Hypothalamus (tissue), 51 donors: ENCODE measurements at places on chromosomes 1 and 21.
A peak's percentile ranks its signal among the peaks of the same experiment; 100 is the strongest.

- no peak for DNase-seq
These were observed 5.5 kb downstream of the AGTRAP start for GRCh38 chr1:11741482-11741881.

DNA sequence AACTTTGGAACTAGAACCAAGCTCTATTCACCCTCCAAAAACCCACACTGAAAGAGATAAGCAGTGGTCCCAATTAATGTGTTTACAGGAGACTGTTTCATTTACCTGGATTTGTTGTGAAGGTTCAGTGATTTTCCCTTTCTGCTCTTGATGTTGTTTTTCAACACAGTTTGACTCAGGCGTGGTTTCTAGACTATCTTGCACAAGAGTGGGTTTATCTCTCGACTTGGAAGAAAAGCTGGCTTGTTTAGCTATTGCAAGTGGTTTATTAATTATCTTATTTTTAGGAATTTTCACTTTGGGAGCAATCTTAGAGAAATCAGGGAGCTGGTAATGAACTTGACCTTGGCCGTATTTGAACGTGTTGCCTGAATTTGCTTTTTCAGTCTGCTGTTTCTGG lies 5.3 kb downstream of the AKNAD1 start:
- no peak for DNase-seq

DNA sequence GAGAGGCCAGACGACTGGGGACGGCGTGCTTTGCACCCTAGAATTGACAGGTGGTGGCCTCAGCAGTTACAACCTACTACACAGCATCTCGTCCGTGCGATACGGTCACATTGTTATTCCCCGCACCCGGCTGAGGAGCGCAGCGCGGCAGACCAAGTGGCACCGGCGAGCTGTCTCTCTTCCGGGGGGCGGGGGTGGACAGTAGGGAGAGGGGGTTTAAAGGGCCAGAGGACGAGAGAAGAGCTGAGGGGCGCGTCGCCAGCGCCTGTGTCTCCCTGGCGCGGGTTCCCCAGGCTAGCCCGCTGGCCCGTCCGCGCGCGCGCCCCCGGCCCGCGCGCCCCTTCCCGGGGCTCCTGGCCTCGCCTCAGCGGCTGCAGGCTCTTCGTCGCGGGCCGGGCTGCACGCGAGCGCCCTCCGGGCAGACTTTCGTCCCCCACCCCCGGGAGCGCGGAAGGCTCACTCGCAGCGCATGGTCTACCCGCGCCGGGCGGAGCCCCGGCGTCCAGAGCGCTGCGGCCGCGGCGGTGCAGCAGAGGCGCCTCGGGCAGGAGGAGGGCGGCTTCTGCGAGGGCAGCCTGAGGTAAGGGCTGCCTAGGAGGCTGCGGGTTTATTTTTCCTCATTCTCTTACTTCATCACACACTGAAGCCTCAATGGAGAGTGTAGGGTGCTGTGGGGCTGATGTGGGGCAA lies at the start of gene PDE4B:
PDE4B (plus strand) TSS at position 227 of the 690 bp plus-strand sequence.
- no peak for DNase-seq

DNA sequence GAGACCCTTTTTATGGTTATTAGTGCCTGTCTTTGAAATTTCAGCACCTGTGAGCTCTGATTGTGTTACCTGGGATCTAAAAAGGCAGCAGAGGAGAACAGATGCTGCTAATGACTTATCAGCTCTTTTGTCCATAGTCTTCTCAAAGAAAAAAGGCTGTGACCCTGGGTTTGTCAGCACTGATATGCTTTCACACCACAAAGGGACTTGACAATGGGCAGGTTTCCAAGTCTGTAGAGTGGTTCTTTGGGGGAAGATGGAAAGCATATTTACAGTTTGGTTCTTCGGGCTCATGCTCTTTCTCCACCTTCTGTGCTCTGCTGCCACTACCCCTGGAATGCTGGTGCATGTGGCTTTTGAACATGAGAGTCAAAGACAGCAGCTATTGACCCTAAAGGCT lies 32.0 kb downstream of the DNAJC6 start:
- no peak for DNase-seq

GRCh38 chr1:204075139-204075521 lies 2.2 kb downstream of the SOX13 start:
- DNase-seq, result no peak

- DNase-seq, result no peak
These were observed 100.8 kb downstream of the PBX1 start for GRCh38 chr1:164659621-164660411.

DNA sequence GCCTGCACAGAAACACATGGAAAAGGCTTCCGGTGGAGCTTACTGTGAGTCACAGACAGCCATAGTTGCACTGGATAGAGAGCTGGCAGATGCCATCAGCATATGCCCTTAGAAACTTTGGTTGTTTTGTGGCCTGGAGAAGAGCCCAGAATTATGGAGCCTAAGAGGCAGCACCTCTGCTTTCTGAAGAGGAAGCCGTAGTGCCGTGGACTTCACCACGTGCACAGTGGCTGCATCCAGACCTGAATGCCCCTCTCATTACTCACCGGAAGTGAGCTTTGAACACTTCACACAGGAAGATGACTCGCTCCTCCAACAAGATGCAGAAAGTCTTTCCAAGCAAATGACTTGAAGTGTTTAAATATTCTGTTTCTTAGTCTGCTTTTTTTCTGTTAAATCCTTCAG lies 28.4 kb downstream of the JUN start:
- peak; percentile 21 for DNase-seq

DNA sequence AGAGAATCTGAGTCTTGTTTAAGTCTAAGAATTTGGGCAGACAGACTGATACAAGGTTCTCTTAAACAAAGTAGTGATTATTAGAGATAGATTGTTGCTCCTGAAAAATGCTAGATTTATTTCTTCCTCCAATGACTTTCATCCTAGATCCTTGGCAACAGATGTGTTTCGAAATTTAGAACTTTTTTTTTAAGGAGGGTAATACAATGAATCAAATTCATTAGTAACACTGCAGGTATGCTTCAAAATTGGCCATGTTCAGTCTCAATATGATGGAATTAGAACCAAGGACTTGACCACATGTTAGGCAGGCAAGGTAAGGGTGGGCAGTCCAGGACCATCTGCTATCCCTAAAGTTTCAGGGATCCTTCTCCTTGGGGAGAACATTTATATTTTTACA lies 4.5 kb upstream of the LCE1F start:
- no peak for DNase-seq

DNA sequence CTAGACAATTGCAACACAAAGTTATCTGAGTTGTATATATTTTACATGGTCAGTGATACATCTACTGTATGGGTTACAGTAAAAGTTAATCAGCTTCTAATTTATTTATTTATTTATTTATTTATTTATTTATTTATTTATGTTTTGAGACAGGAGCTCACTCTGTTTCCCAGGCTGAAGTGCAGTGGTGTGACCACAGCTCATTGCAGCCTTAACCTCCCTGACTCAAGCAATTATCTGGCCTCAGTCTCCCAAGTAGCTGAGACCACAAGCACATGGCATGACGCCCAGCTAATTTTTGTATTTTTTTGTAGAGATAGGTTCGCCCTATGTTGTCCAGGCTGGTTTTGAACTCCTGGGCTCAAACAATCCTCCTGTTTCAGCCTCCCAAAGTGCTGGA lies 241.6 kb downstream of the PTPRC start:
- no peak for DNase-seq

GRCh38 chr1:204323887-204324286 lies 35.8 kb downstream of the PLEKHA6 start:
- no peak for DNase-seq

GRCh38 chr1:180402551-180402950 lies 99.8 kb downstream of the ACBD6 start:
- no peak for DNase-seq

GRCh38 chr1:19505693-19506457 lies 20.5 kb upstream of the CAPZB start:
- no peak for DNase-seq

GRCh38 chr1:84998642-84999280 lies 1.8 kb upstream of the MCOLN2 start:
- DNase-seq, result no peak

DNA sequence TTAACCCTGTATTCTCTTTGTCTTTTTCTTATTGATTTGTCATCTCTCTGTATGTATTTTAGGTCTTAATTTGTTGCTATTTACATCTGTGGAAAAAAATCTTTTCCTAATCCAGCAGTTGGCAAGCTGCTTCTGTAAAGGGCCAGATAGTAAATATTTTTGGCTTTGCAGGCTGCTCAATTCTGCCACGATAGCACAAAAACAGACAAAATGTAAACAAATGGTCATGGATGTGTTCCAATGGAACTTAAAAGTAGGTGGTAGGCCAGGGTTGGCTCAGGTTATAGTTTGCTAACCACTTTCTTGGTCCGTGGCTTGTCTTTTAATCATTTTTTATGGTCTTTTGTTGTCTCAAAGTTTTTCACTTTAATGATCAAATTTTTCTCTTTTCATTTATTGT lies 371.8 kb downstream of the HHAT start:
- no peak for DNase-seq

DNA sequence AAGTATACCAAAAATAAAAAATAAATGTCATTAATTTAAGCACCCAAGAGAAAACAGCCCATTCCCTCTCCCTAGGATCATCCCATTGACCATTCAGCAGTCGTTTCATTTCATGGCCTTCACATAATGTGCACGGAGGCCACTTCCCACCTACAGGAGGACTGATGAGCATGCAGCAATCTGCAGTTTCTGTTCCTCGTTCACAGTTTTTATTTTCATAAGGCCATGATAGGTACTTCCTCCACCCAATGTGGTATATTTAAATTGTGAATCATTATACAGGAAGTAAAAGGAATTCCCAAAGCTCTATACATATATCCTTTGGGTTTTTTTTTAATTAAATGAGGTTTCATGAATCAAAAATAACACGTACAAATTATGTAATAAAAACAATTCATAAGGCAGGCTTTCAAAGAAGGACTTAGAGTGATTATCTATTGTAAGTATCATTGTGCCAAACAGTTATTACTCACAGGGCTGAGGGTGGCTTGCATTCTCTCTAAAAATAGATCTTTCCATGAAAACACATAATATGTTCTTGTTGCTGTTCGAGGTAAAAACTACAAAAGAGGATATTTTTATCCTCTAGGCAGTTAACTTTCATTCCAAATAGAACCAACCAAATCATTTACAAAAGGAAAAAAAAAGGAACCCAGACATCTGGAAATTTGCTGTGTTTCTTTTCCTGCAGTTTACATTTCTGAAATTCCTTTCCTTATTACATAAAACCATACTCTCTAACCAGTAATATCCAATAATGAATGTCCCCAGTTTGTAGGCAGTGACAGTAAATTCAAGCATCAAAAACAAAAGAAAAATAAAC lies 27.5 kb upstream of the SLC44A3 start:
- DNase-seq, result no peak

DNA sequence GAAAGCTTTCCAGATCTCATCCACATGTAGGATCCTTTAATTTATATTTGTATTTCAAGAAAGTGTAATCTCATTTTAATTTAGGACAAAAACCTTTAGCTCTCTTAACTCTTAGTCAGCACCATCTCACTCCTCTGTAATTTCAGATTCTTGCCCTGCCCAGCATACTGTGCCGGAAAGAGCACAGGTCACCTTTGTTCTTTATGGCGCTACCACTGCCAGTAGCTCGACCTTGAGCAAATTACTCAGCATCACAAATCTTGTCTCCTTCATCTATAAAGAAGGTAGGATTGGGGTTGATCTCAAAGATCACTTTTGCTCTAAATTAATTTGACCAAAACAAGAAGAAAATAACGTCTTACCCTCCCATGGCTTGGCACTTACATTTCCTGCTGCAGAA lies 56.1 kb upstream of the ZC3H11B start:
- no peak for DNase-seq

DNA sequence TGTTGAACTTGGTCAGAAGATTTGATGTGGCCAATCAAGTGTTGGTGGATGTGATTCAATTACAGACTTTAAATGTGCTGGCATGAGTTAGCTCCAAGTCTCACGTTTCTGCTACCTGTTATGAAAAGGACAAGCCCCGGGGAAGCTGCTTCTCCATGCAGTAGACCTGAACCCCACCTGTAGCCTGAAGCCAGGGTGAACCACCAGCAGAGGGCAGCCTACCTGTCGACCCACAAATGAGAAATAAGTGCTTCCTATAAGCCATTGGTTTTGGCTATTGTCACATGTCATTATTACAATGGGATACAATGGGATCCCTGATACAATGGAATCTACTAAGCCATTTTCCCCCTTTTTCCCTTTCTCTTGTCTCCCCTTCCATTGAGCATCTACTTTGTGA lies 230.2 kb downstream of the PRDM2 start:
- DNase-seq, result no peak

DNA sequence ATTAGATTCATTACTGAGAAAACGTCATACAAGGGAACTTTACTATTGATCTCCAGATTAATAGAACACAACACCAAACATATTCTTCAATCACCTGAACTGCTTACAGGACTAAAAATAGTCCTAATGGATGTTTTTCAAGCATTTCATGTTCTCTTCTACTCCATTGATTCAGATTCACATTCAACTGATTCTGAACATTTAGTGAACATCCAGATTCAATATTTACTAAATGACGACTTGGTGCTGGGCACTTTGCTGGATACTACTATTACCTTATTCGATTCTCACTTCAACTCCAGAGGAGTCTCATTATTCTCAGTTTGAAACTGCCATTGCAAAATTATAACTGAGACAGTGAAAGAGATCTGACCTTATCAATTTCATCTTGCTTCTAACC lies 18.8 kb upstream of the SUCO start:
- no peak for DNase-seq
